ENCODE measurements at places on chromosomes 2 and 18.

- no peak for DNase-seq
Observed at GRCh38 chr2:212076456-212076855, 462.1 kb downstream of the ERBB4 start.

DNA sequence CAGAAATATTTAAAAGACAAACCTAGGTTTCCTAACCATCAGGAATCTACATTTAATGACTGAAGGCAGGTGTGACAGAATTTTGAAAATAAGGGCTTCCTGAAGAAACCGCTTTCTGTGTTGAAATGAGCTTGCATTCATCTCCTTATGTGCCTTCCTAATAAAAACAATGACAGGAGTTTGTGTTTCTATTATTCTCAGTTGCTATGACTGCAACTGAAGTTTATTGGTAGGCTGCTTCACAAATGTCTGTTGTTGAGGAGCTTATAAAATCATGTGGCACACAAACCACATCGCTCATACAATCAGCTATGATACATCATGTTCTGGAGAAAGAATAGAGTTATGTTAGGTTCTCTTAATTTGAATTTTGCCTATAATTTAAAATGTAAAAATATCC, 362.7 kb upstream of the SLC8A1 start:
- no peak for DNase-seq

DNA sequence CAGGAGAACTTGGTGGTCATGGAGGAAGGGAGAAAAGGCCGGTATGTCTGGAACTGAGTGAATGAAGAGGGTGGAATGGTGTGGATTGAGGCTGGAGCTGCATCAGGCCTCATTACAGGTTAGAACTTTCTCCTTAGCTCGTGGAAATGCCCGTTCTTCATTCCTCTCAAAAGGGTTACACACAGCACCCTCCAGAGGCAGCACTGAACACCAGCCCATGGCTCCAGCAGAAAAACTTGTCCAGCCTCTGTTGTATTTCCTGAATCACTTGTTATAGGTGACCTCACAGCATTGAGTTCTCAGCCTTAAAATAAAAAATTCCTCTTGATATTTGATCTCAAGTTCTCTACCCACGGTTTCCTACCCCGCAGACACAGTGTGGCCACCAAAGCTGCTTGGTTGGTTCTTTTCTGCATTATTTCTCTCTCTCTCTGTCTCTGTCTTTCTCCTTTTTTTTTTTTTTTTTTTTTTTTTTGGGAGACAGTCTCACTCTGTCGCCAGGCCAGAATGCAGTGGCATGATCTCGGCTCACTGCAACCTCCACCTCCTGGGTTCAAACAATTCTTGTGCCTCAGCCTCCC, 89.6 kb downstream of the ITGB1BP1 start:
- DNase-seq: no peak

DNA sequence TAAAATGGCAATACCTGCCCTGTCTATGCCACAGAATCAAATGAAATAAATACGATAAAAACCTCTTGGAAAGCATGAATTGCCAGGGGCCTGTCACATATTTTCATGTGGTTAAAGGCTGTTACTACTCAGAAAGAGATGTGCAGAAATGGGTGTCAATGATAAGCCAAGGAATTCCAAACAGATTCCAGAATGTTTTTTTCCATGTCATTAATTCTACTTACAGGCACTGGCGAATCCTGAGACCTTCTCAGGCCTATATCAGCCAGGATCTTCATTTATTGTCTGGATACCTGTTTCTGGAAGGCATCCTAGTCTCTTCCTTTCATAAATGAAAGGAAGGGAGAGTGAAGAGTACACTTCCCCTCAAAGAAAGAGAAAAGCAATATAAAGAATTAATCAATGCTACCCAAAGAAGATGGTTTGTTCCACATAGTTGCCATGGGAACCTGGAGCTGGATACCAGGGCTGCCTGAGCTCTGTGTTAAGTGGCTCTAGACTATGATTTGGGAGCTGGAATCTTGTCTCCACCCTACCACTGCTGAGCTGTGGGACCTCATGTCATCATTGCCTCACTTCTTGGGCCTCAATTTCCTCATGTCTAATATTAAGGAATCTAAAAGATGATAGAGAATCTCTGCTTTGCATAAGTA, 335.1 kb upstream of the SKOR2 start:
- DNase-seq: no peak

DNA sequence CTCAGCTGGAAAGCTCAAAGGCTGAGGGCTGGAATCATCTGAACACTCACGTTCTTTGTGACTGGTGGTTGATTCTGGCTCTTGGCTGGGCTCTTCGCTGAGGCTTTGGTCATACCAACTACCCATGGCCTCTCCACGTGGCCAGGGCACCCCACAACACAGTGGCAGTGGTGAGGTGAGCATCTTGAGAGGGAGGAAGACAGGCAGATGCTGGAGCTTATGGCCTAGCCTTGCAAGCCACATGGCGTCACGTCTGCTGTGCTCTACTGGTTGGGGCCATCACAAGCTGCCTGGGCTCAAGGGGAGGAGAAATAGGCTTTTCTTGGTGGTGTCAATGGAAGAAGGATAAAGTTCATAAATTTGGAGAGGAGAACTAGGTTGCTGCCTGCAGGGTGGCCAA, 19.6 kb downstream of the LPIN1 start:
- no peak for DNase-seq

DNA sequence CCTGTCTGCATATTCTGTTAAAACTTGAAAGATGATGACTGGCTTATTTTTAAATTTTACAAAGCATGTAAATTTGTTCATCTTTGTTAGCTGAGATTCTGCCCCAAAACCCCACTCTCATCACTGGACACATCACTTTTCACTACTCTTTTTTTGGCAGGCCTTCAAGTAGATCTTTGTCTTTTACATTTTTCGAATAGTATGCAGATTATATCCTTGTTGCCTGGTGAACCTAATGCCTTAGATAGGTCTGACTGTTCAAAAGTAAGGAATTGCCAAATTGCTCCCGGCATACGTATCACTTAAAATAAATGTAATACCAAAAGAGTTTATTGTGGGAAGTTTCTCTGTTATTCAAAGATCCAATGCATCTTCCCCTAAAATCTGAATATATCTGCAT, 303.3 kb downstream of the XIRP2 start:
- no peak for DNase-seq

DNA sequence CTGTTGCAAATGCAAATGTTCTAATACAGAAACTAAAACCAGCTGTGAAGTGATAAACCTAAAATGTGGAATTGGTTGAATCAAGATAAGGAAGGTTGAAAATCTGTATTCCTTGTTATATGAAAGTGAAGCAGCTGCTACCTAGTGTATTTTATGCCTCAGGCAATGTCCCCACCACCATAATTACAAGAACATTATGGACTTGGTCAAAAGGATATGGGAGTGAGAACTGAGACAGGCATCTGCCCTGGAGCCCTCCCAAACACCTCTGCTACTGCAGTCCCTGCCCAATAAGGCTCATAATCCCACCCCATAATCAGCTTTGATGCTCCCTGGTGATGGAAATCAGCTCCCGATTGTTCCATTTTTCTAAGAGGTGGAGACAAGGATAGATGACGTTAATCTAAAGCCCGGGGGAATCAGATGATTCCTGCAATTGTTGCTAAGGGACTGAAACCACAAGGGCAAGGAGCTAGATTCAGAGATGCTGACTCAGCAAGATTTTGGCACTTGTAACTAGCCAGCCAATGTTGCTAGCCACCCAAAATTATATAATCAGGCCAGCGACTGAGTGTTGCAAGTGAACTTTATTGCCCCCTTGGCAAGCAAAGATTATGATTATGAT, 69.5 kb downstream of the EVA1A start:
- no peak for DNase-seq

- DNase-seq: no peak
Observed at GRCh38 chr2:53880756-53881155, 21.0 kb upstream of the GPR75 start.

- DNase-seq: no peak
Observed at GRCh38 chr2:215356948-215357461, 45.1 kb downstream of the ATIC start.

GRCh38 chr18:11199477-11199876, 50.1 kb upstream of the PIEZO2 start:
- no peak for DNase-seq

- DNase-seq: no peak
Observed at GRCh38 chr2:118310681-118311429, 222.6 kb downstream of the INSIG2 start.

- no peak for DNase-seq
Observed at GRCh38 chr2:182230561-182230960, 196.3 kb downstream of the PDE1A start.

DNA sequence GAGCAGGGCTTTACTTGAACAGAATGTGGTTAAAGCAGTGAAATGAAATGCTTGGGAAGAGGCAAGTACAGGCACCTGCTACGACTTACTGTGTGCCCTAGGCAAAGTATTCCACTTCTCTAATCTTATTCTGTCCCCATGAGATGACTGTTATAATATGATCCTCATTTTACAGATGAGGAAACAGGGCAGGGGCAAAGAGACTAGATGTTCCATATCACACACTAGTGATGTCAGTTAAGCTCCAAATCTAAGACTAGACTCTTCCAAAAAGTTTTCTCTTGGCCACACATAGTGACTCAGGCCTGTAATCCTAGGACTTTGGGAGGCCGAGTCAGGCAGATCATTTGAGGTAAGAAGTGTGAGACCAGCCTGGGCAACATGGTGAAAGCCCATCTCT, 235.0 kb downstream of the SETBP1 start:
- no peak for DNase-seq

GRCh38 chr2:152761214-152761613, 42.8 kb downstream of the ARL6IP6 start:
- no peak for DNase-seq

GRCh38 chr2:221267773-221268425, 304.2 kb downstream of the EPHA4 start:
- no peak for DNase-seq

- DNase-seq: no peak
Observed at GRCh38 chr2:43269074-43269572, 42.7 kb upstream of the ZFP36L2 start.

- DNase-seq: peak; percentile 39
Observed at GRCh38 chr2:218367415-218368149, 10.9 kb downstream of the CATIP start.

GRCh38 chr18:73947180-73947921, 200.3 kb downstream of the FBXO15 start:
- DNase-seq: no peak

GRCh38 chr2:183037553-183038340, 510 bp downstream of the NCKAP1 start:
- DNase-seq: peak; percentile 0

GRCh38 chr2:42060718-42061619, 13.1 kb downstream of the PKDCC start:
- DNase-seq: no peak

GRCh38 chr18:13653746-13654433, 72.5 kb downstream of the FAM210A start:
- DNase-seq: no peak

DNA sequence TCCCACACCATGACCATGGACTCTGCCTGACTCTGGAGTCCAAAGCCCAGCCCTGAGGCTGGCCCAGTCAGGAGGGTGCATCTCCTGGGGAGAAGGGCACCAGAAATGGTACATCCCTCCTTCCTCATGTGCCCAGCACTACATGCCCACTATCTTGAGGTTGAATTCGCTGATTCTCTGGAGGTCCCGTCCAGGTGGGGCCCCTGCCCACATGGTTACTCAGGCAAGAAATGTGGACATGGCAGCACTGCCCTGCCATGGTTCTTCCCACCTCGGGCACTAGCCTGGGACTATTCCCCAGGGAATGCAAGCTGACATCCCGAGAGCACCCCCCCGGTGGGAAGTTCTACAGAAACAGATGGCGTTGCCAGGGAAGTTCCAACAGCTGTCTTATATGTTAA, 15.3 kb upstream of the HES6 start:
- no peak for DNase-seq

GRCh38 chr18:55694291-55694690, 106.3 kb upstream of the TCF4 start:
- no peak for DNase-seq

DNA sequence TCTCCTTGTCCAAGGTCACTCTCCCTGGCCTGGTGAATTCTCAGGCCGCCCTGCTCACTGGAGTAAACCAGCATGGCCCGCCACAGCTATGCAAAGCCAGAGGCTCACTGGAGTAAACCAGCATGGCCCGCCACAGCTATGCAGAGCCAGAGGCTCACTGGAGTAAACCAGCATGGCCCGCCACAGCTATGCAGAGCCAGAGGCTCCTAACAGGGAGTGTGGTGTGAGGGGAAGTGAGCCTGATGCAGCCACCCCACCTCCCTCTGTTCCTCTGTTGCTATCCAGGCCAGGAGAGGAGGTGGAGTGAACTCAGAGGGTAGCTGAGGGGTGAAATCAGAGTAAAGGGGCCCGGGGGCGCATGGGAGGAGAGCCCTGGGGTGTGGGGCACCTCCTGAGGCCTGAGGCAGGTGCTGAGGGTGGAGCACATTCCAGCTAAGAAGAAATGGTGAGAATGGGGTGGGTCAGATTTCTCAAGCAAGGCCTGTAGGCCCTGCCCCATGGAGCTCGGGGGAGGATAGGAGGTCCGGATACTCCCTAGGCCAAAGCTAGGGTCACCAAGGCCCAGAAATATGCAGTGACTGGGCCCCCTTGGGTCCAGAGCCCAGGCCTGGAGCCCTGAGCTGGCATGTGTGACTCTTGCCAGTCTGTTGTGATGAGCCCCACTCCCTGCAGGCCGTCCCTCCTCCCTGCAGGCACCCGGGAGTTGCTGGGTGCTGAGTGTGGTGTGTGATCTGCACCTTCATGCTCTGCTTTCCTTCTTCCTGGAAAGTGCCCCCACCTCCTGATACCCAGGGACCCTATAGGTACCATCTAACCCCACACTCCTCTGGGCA, 1.5 kb downstream of the ATP6V1B1 start:
- DNase-seq: no peak

GRCh38 chr18:56517196-56517595, 121.2 kb downstream of the TXNL1 start:
- no peak for DNase-seq

DNA sequence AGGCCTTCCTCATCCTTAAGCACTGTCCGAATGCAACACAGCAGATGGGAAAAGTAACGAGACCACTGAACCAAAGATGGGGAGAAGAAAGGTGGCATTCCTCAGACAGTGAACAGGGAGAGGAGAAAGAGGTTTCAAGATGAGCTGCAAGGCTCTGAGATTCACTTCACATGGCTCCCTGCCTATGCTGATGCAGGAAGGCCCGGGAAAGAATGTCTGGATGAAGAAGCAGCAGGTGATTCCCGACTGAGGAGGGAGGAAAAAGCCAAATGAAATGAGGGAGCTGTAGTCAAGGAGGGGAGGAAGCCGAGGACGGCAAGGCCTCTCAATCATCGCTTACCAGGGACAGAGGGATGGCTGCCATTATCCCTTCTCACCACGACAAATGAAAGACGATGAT, 98.5 kb upstream of the BOD1L2 start:
- no peak for DNase-seq

- DNase-seq: no peak
Observed at GRCh38 chr2:31240381-31241365, 6.7 kb downstream of the EHD3 start.

DNA sequence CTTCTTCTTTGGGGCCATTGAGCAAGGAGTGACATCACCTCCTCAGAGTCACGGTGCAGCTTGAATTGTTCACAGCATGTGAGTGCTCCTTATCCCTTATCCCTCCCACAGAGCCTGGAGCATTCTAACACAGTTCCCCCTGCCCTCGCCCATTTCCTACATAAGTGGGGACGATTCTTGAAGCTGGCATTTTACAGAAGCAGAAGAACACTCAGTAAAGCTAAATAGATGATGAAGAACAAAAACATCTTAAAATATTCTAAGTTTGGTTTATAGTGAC, 135.8 kb upstream of the APCDD1 start:
- no peak for DNase-seq

GRCh38 chr2:171389780-171390179, 44.0 kb downstream of the METTL8 start:
- no peak for DNase-seq

GRCh38 chr2:86241611-86242010, 42.4 kb downstream of the MRPL35 start:
- DNase-seq: no peak
